ENCODE measurements at places on chromosomes 2 and 18.

GRCh38 chr2:227267410-227268115 is 57.5 kb upstream of the MFF start:
- no peak for DNase-seq

- DNase-seq = no peak
These were observed 328.9 kb downstream of the CLIP4 start for GRCh38 chr2:29444150-29444549.

DNA sequence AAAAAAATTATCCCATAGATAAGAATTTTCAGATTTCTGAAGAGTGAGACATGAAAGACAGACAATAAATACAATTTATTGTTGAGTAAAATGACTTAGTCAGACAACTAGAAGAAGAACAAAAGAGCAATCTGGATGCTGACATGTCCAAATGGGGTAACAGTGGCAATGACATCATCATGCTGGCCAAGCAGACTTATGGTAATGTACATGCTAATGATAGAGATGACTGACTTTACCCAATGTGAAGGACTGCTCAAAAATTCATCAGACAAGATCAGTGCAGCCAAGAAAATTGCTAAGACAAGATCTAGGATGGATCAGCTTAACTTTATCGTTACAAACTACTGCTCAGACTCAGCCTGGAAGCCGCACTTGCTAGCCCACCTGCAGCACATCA is 70.5 kb upstream of the SRD5A2 start:
- no peak for DNase-seq

GRCh38 chr2:71940695-71941094 is 207.0 kb downstream of the CYP26B1 start:
- DNase-seq = no peak

DNA sequence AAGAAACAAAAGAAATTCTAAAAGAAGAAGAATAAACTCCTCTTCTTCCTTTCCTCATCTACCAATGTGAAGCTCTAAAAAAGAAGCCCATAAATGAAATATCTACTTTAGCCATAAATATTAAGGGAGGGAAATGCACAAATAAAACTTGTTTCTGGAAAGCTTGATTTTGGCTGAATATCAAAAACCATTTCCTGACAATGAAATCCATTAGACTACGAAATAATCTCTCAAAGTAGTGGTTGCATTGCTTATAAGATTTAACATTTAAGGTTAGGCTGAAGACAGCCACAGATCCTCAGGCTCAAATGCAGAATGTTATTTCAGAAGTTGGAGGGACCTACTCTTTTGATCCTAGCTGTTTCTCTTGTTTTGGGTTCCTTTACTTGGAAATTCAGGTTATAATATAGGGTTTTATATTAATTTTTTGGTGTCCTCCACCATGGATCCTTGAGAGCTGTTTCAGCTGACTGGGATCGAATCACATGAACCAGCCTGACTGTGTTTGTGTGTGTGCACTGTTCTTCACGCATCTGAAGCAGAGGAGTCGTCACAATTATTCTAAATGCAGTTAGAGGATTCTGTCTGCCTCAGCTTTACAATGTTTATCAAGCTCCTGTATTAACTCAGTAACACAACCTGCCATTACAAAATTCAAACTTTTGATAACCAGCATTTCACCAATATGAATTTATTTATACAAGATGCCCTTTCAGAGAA is 474.8 kb downstream of the ARHGAP15 start:
- no peak for DNase-seq

- DNase-seq = no peak
These were observed 3.0 kb upstream of the DLX1 start for GRCh38 chr2:172082105-172082943.

DNA sequence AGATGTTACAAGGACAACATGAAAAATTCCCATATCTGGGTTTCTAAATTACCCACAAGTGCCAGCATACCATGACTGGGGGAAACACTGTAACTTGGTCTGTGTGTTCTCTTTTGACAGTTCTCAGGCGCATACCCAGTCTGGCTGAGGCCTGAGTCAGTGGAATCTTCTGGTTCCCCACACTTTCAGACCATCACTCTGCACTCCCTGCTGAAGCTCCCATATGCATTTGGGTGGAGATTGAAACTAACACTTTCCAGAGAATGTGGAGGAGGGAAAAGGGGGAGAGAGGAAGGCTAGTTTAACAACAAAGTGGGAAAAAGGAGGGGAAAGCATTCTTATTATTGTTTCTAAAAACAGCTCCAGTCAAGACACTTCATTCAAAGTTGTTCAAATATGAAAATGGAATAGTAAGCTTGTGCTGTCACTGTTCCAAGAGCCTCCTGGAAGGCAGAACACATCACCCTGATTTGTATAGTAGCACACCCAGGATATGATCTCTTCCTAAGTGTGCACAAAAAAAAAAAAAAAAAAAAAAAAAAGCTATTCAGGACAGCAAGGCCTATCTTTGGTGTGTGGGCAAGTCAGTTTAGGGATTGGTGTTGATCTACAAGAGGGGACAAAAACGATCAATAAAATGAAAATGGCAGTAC is 48.1 kb upstream of the CTIF start:
- no peak for DNase-seq

GRCh38 chr2:64857581-64858471 is 131.4 kb upstream of the SLC1A4 start:
- no peak for DNase-seq

DNA sequence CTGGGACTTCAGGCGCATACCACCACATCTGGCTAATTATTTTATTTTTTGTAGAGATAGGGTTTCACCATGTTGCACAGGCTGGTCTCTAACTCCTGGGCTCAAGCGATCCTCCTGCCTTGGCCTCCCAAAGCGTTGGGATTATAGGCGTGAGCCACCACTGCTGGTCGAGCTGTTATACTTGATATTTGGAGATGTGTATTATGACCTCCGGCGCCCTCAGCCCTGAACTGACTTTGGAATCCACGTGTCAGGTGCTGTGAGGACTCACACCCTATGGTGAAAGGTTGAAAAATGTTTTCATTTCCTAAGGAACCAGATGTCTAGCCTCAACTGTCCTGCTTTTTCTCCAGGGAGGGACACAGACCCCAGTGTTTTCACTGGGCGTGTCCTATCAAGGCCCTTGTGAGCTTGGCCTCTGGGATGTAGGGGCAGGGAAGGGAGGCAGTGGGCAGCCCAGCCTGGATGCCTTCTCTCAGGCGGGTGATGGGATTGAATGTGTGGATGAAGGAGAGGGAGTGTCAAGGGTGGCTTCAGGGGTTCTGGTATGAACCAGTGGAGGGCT is 56.4 kb upstream of the HAAO start:
- no peak for DNase-seq

DNA sequence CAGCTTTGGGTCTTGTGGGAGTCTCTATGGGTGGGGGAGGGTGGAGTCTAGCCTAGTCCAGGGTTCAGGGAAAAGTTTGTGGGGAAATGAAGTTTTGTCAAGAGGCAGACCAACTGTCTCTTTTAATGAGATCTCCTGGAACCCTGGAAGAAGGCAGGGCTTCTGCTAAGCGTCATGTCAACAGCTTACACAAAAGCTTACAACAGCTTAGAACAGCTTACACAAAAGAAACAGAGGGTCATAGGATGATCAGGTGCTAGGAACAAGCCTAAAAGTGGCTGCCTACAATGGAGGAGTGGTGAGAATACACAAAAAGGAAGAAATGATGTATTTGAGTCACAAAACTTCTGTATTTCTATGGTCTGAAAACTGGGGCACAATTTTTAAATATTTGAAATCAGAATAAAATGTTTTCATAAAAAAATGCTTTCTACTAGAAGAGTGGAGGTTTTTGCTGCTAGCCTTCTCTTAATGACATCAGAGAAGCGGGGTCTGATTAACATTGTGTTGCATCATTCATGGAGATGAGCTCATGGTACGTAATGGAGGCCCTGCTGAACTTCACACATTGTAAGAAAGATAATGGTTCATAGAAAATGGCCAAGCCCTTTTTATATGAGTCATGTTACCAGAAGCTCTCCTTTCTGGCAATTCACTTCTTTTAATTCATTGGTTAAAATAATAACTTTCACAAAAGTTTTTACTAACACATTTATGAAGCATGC is 351.0 kb downstream of the PIK3C3 start:
- DNase-seq = no peak

DNA sequence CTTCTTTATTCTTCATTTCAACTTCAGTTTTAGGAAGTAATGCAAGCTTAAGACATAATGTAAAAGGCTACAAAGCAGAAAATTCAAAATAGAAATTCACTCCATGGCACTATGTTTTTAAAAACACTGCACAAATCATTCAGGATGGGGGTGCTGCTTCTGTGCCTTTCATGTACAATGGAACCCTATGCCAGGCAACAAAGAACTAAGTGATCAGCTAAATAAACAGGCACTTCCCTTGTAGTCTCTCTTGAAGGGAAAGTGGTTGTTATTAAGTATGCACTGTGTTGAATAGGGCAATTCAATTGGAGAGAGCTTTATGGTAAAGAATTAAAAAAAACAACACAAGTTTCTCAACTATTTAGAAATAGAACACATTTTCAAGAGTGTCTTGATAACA is 10.9 kb upstream of the ERBB4 start:
- DNase-seq = no peak

DNA sequence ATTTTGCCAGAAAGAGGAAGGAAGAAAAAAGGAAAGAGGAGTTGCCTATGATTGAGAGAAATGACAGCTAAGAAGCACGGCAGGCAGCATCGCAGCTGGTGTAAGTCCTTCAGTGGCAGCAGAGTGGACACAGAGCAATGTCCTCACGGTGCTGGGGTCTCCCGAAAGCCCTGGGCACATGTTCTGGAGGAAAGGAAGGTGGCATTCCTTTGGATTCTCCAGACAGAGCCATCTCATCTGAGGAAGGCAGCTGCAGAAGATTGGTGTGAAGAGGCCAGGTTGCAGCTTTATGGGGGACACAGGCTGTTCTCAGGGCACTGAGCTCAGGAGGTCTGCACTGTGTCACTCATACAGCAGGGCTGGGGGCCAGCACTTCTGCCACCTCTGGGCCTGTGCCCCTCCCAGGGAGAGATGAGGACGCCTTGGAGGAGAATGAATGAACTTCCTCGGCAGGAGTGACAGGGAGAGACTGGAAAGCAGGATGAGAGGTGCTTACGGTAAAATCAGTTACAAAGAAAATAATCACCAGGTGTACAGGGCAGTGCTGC is 252.0 kb upstream of the MYT1L start:
- no peak for DNase-seq

- DNase-seq = no peak
These were observed 39.4 kb upstream of the MAP4K3 start for GRCh38 chr2:39476524-39476923.

DNA sequence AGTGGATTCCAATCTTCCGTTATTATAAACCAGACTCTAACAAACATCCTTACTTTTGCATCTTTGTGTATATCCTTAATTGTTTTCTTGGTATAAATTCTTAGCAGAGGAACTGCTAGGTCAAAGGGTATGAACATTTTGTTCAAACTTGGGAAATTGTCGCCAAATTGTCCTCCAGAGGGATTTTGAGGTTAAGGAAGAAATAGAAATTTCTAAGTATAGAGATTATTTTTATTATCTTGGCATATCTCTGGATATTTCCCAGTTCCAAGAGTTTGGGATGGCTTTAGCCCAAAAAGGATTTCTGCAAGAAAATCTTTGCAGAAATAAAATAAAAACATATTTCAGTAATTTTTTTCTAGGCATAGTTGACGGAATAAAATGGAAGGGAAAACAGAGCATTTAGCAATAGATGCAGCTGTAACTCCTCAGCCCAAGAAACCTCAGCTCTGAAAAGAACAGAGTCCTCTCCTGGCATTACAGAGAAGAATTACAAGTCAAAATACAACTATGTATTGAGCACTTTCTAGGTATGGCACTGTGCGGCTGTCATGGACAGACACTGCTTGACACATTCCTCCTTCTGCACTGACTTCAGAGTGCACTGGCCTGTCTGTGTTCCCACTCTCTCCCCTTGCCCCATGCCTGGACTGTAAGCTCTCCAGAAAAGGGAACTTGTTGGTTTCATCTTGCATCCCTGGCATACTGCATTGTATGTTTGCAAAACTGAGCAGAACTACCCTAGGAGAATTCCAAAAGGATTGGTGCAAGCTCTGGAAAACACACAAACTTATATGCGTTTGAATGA is 117.3 kb upstream of the STON1 start:
- DNase-seq = no peak

DNA sequence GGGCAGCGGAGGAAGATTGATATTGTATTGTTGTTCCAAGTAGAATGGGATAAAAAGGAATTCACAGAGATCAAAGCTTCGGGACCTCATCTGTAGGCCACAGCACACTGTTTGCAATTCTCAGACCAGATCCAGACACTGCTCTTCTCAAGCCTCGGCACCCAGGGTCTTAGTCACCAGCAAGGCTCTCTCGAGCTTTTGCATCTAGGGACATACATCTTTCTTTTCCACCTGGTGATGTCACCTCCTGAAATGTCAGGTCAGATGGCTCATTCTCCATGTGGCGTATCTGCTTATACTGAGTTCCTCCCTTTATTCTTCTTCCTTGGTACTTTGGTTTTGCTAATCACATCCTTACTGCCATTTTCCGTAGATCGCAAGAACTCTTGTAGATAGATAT is 42.9 kb upstream of the SNTG2 start:
- no peak for DNase-seq

DNA sequence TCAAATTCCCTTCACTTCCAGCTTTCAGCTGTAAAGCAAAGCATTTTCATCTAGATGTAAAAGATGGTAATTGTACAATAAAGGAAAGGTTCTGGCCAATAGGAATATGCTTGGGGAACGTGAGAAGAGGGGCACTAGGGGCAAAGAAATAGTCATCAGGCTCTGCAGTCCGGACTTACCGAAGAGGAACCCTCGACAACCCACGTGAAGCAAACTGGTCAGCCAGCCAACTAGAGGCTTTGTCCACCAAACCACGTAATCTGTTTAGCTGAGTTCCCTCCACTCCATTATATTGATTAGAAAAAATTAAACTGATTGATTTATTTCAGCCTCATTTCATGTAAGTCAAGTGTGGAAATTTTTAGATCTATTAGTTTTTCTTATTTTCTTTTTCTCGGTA is 300.4 kb upstream of the FANCL start:
- no peak for DNase-seq

- peak; percentile 8 for DNase-seq
These were observed 148.7 kb downstream of the CALCRL start for GRCh38 chr2:187299122-187299906.

- DNase-seq = no peak
These were observed 9.4 kb upstream of the EPG5 start for GRCh38 chr18:45976566-45976965.

- peak; percentile 15 for DNase-seq
These were observed 1.6 kb downstream of the PLCL1 start for GRCh38 chr2:197805715-197806633.

- no peak for DNase-seq
These were observed 458 bp downstream of the HYCC2 start for GRCh38 chr2:201070948-201071478.

- peak; percentile 55 for DNase-seq
These were observed 65.6 kb downstream of the ODC1 start for GRCh38 chr2:10382354-10383061.

GRCh38 chr2:172739661-172740266 is 4.1 kb downstream of the RAPGEF4 start:
- DNase-seq = no peak

DNA sequence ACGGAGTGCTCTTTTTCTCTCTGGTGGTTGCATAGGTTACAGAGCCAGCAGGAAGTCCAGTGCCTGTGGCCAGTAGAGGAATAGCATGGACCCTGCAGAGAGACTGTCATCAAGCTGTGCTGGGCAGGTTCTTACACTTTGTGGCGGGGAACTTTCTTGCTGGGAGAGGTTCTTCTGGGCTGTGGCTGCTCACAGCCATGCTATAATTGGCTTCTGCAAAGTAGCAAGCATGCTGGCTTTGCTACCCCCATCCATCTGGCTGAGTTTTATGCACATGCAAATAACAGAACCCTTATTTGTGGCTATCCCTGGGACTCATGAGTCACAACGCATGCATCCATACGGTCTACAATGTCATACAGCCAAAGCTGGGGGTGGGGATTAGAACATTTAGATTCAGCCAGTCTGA is 68.9 kb downstream of the PLCL1 start:
- DNase-seq = no peak

Measured in endothelial cell (in vitro differentiated cells).